ENCODE measurements at places on chromosomes 2 and 18.

DNA sequence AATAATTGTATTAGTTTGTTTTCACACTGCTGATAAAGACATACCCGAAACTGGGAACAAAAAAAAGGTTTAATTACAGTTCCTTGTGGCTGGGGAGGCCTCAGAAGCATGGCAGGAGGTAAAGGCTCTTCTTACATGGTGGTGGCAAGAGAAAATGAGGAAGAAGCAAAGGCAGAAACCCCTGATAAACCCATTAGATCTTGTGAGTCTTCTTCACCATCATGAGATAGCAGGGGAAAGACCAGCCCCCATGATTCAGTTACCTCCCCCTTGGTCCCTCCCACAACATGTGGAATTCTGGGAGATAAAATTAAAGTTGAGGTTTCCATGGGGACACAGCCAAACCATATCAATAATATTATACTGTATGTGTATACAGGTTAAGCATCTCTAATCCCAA is 73.3 kb upstream of the CABLES1 start:
- DNase-seq: no peak

DNA sequence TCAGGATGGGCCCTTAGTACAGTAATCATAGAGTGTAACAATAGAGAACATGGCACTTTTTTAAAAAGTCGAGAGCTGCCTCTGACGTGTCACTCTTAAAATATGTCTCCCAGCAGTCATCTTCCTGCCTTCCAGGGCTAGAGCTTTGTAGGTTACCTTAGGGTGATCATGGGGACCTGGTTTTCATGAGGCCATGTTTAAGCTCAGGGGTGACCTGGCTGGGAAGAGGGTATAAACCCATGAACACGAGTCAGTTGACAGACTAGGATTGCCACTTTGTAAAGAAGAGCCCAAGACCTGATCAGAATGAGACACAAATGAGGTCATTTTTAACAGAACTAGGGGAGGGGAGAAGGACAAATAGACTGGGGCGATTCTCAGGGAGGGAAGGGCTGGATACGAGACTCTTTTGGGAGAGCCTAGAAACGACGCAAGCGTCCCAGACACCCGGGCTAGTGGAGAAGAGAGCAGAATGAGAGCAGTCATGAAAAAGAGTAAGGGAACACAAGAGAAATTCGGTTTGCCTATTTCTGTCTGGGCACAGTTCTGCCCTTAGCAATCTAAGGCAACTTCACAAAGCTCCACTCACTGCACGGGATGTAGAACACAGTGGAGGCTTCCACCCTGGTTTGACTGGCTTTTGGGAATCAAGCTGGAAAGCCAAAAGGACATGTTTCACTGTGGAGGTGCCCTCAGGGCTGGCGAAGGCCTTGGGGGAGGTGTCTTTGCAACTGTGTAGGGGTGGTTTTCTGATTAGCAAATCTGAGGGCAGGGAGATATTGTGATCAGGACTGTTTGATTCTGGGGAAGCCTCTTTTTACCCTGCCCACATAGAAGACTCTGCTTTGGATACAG is 1.8 kb upstream of the RAB31 start:
- DNase-seq: no peak

DNA sequence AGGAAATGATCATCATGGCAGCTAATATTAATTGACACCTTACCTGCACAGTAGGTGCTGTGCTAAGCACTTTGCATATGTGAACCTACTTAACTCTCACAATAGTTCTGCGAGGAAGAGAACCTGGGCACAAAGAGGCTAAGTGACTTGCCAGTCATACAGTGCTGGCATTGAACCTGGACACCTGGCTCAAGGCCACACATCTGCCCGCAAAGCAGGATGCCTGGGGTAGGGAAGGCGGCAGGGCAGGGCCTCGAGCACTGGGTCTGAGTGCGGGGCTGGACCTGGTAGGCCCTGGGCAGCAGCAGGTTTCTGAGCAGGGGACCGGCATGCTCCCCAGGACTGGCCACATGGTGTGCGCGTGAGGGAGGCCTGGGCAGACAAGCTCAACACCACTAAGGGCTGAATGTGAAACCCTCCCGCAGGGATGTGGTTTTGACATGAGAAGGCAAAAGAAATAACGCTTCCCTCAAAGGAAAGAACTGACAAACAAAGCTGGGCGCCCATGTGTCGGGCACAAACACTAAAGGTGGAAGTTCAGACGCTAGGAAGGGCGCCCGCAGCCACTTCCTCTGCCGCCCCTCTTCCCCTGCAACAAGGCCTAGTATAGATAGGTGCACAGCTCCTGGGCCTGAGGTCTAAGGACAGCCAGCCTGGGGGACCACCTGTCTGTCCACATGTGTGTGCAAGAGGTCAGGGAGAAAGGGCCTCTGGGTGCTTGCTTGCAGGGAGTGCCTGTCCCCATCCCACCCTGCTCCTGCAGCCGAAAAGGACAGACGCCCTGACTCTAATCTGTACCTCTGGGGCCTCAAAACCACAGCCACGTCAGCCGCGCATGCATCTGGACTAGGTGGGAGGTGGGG is 92.5 kb downstream of the ZFP36L2 start:
- no peak for DNase-seq

- DNase-seq: no peak
Observed at GRCh38 chr18:24919181-24919797, 432.7 kb downstream of the ZNF521 start.

DNA sequence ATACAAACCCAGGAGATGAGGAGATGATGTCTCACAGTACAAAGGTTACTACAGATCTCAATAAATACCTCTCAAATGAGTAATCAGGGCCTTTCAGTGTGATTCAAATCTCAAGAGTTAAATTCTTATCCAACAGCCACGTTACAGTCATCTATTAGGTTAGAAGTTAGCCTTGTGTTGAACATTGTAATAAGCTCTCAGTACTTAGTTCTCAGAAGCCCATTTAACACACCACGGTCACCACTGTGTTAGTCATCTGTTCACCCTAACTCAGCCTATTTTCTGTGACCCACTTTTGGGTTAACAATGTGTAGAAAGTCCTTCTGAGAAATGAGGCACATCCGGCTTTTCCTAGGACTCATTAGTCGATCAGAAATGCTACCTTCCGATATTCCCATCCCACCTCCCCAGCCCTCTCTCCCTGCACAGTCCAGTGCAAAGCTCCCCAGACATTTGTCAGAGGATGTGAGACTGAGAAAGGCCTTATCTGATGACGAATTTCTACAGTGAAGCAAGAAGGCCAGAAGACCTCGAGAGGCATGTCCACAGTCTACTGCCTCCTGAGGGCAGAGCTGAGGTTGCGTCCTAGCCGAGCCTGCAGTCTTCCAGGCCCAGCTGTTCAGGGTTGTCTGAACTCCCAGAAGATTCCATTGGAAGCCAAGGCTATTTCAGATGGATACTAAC is 92.6 kb downstream of the ACTR2 start:
- no peak for DNase-seq

GRCh38 chr2:10157293-10157692 is 34.8 kb downstream of the RRM2 start:
- no peak for DNase-seq

GRCh38 chr18:54031243-54031642 is 193.2 kb downstream of the MBD2 start:
- DNase-seq: no peak

DNA sequence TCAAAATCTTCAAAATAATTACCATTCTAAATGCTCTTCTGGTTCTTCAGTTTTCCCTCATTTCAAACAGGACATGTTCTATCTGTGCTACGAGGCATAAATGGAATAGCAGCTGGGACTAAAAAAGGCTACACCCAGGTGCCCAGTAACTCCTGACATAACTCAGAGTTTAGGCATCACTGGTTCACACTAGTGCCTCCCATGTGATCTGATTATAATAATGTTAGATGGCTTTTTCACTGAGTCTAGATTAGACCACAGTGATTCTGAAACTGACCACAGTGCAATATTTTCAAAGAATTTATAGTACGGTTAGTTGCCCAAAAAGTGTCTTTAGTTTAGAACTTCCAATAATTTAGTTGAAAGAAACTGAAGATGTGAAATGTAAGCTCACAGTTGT is 123.3 kb downstream of the CCBE1 start:
- no peak for DNase-seq

DNA sequence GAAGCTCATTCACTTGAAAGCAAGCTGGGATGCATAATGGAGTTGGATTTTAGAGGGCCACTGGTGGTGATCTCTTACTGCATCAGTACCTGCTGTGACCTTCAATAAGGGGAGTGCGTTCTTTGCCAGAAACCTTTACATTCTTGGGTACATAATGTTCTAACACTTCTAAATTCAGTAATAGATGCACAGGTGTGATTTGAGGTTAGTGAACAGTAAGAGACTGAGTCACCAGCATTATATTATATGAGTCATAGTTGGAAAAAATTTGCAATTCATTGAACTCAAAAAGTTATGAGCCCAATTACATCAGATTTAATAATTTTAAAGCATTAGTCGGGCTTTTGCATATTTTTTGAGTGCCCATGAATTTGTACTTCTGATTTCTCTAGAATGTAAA is 803.3 kb downstream of the ADCYAP1 start:
- DNase-seq: no peak

DNA sequence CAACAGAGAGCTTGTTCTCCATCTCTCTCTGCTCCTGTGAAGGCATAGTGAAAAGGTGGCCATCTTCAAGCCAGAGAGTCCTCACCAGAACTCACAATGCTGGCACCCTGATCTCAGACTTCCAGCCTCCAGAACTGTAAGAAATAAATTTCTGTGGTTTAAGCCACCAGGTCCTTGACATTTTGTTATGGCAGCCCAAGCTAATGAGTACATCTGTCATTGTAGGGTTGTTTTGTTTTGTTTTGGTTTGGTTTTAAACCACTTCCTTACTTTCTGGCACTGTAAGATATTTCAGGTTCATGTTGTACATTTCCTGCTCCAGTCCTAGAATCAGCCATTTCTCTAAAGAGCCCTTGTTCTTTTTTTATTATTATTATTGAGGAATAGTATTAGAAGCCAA is 171.2 kb downstream of the CPS1 start:
- DNase-seq: no peak

- no peak for DNase-seq
Observed at GRCh38 chr2:212816267-212816666, 277.7 kb upstream of the ERBB4 start.

DNA sequence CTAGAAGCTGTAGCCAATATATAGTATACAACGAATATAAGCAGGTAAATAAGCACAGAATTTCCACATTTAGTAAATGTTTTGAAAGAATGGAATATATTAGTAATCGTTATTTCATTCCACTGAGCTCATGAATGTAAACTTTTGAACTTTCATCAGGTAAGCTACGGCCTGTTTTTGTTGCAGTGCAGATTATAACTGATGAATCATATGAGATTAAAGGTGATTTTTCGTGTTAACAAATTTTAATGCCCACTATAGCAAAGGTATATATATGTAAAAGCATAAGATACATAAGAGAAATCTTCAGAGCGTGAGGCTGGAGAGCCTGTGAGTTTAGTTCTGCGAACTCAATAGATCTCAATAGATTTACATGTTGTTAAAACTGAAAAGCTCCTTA is 1.1 kb downstream of the SCYGR1 start:
- DNase-seq: no peak

- DNase-seq: no peak
Observed at GRCh38 chr18:66571845-66572244, 32.0 kb downstream of the CDH19 start.

DNA sequence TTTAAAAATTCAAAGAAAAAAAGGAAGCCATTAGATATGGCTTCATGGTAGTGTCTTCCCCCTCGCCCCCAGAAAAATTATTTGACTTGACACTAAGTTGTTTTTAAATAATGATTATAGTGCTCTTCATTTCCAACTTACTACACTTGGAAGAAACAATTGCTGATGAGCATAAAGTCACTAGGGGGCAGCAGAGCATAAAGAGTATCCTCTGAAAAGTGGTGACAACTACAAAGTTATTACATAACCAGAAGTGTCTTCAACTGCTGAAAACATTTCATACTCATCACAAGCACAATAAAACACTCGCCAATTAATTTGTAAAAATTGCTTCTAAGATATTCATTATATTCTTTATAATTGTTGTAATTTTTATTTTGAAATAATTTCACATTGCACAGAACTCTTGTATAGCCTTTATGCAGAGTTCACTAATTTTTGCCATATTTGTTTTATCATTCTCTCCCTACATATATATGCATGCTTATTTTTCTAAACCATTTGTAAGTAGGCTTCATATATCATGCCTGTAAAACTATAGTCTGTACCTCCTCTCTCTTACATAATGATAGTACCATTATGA is 54.9 kb downstream of the EXOC6B start:
- peak; percentile 40 for DNase-seq

DNA sequence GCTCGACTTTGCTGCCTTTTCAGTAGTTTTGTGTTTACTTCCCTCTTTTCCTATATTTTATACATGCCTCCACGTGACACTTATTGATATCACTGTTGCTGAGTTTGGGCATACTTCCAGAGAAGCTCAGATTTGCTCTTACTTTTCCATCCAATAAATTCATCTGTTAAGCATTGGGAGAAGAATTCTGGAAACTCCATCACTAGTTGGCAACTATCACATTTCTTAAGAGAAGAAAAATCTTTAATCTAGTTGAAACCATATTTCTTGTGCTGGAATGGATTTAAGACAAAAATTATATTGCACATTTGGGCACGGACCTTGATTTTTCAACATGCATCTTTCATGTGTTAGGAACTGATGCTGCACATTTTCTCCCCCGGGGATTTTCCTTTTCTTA is 52.6 kb upstream of the CPO start:
- no peak for DNase-seq

DNA sequence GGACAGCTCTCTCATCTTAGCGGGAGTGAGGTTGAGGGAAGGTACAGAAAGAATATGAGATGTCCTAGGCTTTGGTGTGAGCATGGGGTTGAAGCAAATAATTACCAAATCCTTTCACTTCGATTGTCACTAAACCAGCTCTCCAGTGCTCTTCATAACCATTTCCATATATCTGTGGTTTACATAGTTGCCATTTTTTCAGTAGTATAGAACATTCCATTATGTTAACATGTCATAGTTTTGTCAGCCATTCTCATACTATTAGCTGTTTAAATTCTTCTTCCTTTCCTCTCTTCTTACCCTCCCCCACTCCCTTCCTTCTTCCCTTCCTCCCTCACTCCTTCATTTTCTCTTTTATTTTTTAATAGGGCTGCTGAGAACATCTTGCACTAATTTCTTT is 205.9 kb downstream of the BABAM2 start:
- DNase-seq: no peak

DNA sequence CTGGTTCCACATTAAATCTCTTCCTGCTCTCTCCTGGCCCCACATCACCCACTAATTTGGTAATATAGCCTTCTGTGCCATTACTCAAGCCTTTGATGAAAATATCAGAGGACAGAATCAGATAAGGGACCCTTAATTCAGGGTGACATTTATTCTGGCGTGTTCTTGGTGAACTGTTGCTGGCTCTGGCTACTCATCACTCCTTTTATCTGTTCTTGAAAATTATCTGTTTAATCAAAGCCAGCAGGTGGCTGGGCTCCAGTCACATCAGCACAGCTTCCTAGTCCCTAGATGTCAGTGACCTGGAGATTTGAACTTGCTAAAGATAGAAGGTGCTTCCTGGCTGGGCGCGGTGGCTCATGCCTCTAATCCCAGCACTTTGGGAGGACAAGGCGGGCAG is 26.9 kb upstream of the SLC35F6 start:
- DNase-seq: no peak

DNA sequence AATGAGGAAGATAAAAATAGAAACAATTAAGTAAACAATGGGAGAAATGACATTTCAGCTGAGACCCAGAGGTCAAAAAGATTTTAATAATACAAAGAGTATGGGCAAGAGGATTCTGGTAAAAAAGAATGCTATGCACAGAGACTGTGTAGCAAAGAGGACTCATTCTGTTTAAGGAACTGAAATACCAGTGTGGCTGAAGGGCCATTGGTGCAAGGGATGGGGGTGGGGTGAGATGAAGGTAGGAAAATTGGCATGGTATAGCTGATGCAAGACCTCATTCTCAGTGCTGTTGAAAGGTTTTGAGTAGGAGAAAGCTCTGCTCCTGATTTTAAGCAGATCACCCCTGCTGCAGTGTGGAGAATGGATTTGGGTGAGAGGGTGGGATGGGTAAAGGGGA is 10.8 kb downstream of the GALNT1 start:
- DNase-seq: no peak
